Prostate gland (tissue), 2 donors: ENCODE measurements at places on chromosomes 12 and 14. TPM values are rescaled to one million over a fixed set of nuclear protein-coding genes. Genes with fewer than 3 reads are reported as not detected.

- no peaks in the 10 kb centered on the region for H3K27me3 ChIP-seq
- H3K4me3 ChIP-seq = no peak overlapping the region
- H3K4me1 ChIP-seq = peaks cover 3% of the 10 kb centered on the region
- no peaks in the 10 kb centered on the region for H3K36me3 ChIP-seq
- DNase-seq = no peak
- no peak overlapping the region for H3K27ac ChIP-seq
Observed at GRCh38 chr14:58634406-58635090, 3.2 kb upstream of the DACT1 start.

DNA sequence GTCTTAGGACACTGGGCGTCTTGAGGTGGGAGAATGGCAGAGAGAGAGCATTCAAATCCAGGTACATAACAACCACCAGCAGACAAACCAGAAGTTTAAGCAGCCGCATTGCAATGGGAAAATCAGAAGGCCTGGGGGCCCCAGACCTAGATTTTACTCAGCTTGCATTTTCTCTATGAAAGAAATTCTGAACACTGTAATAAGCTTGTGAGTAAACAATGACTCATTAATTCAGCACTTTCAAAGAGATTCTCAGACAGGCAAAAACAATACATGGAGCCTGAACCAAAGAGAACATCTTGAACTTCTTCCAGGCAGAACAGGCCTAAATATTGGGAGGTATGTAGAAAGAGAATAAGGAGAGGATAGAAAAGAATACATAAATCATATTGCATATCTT lies 69.8 kb upstream of the IFNG-AS1 start:
- no peaks in the 10 kb centered on the region for H3K36me3 ChIP-seq
- no peak for DNase-seq
- H3K27me3 ChIP-seq = no peaks in the 10 kb centered on the region
- no peak overlapping the region for H3K4me3 ChIP-seq
- H3K27ac ChIP-seq = no peak overlapping the region

DNA sequence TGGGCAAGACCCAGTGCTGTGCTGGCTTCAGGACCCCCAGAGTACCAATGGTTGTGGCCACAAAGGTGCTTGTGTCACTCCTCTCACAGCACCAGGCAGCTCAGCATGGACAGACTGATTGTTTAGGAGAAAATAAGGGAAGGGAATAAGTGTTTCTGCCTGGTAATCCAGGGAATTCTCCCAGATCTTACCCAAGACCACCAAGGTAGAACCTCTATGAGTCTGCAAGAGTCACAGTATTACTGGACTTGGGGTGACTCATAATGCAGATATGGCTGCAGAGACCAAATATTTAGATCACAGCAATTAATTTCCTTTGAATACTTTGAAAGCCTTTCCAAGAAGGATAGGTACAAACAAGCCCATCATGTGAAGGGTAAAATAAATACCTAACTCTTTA lies 1178.3 kb upstream of the FLRT2 start:
- H3K4me1 ChIP-seq = no peaks in the 10 kb centered on the region
- no peak overlapping the region for H3K4me3 ChIP-seq
- no peaks in the 10 kb centered on the region for H3K27me3 ChIP-seq
- no peak for DNase-seq
- H3K27ac ChIP-seq = no peak overlapping the region

GRCh38 chr12:124608450-124608870 lies 41.0 kb upstream of the NCOR2 start:
- no peak for DNase-seq
- H3K36me3 ChIP-seq = no peaks in the 10 kb centered on the region
- no peaks in the 10 kb centered on the region for H3K27me3 ChIP-seq
- no peak overlapping the region for H3K4me3 ChIP-seq
- peak overlapping the region; percentile 66 for H3K27ac ChIP-seq

DNA sequence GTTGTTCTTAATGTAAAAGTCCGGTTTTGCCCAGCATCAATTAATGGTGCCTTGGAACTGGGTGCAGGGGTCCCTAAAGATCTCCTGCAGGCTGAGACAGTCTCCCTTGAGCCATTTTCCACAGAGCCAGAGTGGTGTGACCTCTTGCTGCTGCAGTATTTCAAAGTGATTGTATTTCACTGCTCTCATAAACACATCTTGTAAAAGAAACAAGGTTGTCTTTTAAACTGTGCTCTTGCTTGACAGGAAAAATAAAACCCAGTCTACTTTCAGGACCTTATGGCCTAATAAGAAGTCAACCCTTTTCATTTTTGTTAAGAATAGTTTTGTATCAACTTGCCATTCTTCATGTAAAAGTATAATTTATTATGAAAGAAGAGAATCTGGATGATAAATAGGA lies 44.7 kb downstream of the TMEM117 start:
- H3K27me3 ChIP-seq = no peaks in the 10 kb centered on the region
- H3K27ac ChIP-seq = no peak overlapping the region
- DNase-seq = no peak
- H3K4me3 ChIP-seq = no peak overlapping the region
- peaks cover 8% of the 10 kb centered on the region for H3K4me1 ChIP-seq

DNA sequence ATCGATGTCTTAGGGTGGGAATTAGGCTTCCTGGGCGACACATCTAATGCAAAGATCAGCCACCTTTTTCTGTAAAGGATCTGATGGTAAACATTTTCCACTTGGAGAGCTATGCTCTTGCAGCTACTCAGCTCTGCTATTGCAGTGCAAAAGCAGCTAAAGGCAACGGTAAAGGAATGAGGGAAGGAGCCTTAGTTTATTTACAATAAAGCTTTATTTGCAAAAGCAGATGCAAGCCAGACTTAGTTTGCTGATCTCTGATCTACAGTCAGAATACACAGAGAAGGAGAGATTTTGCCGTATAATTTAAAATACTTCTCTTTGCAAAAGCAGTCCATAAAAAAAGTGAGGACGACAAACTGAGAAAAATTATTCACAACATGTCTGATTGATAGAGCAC lies 3.2 kb downstream of the TCL1B start:
- H3K27me3 ChIP-seq = no peaks in the 10 kb centered on the region
- H3K4me3 ChIP-seq = no peak overlapping the region
- DNase-seq = no peak

- no peaks in the 10 kb centered on the region for H3K4me1 ChIP-seq
- H3K27ac ChIP-seq = no peak overlapping the region
- no peaks in the 10 kb centered on the region for H3K27me3 ChIP-seq
- H3K36me3 ChIP-seq = no peaks in the 10 kb centered on the region
- H3K4me3 ChIP-seq = no peak overlapping the region
Observed at GRCh38 chr14:89277203-89277602, 139.8 kb downstream of the FOXN3 start.

DNA sequence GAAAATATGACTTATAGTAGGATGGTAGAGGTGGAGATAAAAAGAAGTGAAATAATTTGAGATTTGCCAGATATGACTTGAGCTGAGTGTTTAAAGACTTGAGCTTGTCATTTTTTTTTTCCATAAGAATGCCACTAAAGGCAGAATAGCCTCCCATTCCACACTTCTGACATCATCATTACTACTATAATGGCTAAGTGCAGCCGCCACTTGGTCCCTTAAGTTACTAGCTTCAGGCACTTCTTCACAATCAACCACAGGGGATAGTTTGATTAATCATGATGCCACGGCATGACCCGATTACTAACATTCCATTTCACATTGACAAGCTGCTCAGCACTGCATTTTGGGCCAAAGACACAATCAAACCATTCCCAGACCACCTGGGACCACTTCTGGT lies 127.9 kb downstream of the EFCAB11 start:
- no peaks in the 10 kb centered on the region for H3K4me1 ChIP-seq
- no peak overlapping the region for H3K27ac ChIP-seq
- H3K27me3 ChIP-seq = no peaks in the 10 kb centered on the region
- H3K36me3 ChIP-seq = no peaks in the 10 kb centered on the region

DNA sequence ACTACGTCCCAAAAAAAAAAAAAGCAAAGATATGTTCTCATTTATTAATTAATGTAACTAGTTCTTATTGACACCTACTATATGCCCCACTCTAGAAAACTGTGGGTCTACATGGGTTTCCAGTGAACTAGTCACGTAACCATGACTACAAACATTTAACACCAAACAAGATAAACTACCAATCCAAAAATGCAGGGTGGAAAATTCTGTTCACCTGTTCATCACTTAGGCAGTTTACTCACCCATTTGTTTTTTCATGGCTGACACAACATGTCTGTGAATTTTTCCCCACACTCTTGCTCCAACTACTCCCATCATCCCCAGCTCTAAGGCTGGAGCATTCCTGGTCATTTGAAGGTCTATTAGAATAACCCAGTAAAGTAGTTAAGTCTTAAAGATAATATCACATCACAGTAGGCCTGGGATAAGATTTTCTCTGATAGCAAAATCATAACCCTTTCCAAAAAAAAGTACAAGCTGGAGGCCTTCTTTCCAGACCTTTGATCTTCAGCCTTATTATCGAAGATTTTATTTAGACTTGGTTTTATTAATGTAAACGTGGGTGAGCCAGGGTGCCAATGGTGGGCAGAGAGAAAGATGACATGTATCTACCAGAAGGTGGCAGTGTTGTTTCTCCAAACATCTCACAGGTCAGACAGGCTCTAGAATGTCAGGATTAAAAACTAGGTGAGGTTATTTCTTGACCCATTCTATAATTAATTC lies 61.6 kb upstream of the DAAM1 start:
- peak; percentile 33 for DNase-seq
- H3K27ac ChIP-seq = no peak overlapping the region
- H3K4me1 ChIP-seq = no peaks in the 10 kb centered on the region
- no peaks in the 10 kb centered on the region for H3K36me3 ChIP-seq
- no peaks in the 10 kb centered on the region for H3K27me3 ChIP-seq
- H3K4me3 ChIP-seq = no peak overlapping the region

GRCh38 chr12:24441458-24441857 lies 492.0 kb upstream of the SOX5 start:
- DNase-seq = no peak
- no peaks in the 10 kb centered on the region for H3K4me1 ChIP-seq
- H3K27ac ChIP-seq = no peak overlapping the region
- H3K27me3 ChIP-seq = no peaks in the 10 kb centered on the region
- H3K4me3 ChIP-seq = no peak overlapping the region

GRCh38 chr14:68681256-68682011 lies 111.4 kb downstream of the ZFP36L1 start:
- no peaks in the 10 kb centered on the region for H3K36me3 ChIP-seq
- no peak overlapping the region for H3K27ac ChIP-seq
- H3K4me3 ChIP-seq = no peak overlapping the region

DNA sequence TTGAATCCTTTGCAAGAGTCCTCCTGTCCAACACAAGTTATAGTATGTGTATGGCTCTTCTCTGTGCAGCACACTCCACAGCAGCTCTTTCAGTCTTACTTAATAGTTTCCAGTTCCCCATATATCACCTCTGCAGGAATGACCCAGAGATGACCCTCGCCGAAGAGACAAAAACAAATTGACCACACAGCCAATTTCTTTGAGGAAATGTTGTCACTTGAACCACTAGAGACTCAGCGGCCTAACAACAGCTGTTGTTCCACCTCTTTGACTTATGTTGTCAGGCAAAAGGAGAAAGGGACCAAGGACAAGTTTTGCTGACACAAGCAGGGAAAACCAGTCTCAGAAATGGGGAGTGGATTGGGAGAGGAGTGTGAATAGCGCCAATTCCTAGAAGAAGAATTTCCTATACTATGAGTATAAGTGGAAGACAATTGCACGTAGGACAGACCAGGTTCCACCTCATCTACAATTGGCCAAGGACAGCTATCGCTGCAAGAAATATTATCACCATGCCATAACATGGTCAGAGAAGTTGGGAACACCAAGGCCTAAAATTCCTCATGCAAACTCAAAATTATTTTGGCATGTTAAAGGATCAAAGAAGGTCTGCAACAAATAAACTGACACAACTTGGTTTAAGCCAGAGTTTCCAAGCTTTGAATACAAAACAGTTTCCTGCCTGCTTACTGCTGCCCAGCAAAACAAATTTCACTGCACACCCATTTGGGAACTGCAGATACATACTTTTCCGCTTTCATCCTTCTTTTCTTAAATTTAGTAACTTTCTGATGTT lies 41.7 kb upstream of the ITPR2 start:
- H3K36me3 ChIP-seq = no peaks in the 10 kb centered on the region
- H3K4me3 ChIP-seq = no peak overlapping the region
- no peak for DNase-seq
- no peaks in the 10 kb centered on the region for H3K27me3 ChIP-seq
- peaks cover 3% of the 10 kb centered on the region for H3K4me1 ChIP-seq

DNA sequence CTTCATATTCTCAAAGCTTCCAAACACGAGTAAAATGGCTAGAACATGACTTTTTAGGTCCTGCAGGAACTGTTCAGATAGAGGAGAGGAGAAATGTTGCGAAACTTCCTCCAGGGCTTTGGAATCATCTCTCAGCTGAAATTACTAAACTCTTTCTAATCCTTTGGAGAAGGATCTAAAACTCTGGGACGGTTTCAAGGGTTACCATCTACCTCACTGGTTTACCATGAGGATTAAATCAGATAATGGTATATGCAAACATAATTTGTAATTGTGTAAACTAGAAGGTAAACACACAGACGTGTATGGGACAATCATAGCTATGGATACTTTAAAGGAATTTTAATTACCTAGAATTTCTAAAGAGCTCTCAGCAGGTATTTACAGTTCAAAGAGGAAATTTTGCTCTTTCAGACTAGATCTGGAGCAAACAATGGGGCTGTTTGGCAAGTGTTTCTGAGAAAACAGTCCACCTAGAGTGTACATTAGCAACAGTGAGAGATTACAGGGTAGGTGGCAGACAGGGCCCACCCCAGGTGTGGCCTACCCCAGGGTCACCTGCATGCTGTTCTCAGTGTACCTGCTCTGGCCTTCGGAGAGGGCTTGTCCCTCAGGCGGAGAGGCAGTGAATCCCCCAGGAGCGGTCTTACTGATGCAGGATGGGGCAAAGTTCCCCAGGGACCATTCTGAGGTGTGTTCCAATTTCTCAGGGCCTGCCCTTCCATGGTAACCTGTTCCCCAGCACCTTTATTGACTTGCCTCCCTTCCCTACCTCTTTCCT lies 124.7 kb upstream of the MAX start:
- peak overlapping the region; percentile 12 for H3K27ac ChIP-seq
- H3K4me3 ChIP-seq = no peak overlapping the region
- no peaks in the 10 kb centered on the region for H3K36me3 ChIP-seq

- H3K4me1 ChIP-seq = no peaks in the 10 kb centered on the region
- H3K4me3 ChIP-seq = no peak overlapping the region
- H3K27ac ChIP-seq = no peak overlapping the region
- no peaks in the 10 kb centered on the region for H3K36me3 ChIP-seq
- no peak for DNase-seq
- peaks cover 1% of the 10 kb centered on the region for H3K27me3 ChIP-seq
Observed at GRCh38 chr14:51129130-51129529, 34.2 kb upstream of the TRIM9 start.

- DNase-seq = no peak
- no peak overlapping the region for H3K4me3 ChIP-seq
- no peaks in the 10 kb centered on the region for H3K27me3 ChIP-seq
- no peaks in the 10 kb centered on the region for H3K36me3 ChIP-seq
- H3K27ac ChIP-seq = no peak overlapping the region
- H3K4me1 ChIP-seq = no peaks in the 10 kb centered on the region
Observed at GRCh38 chr12:43277651-43278540, 274.1 kb downstream of the ADAMTS20 start.

The PLD4 gene
- 5.4 TPM for total RNA-seq

The NTN4 gene
- 118 TPM for total RNA-seq

The CYP27B1 gene
- 0.14 TPM for total RNA-seq

The ASIC1 gene
- total RNA-seq = 2.7 TPM
